Nucleus accumbens (tissue), 56 donors: ENCODE measurements at places on chromosomes 5 and 9.

GRCh38 chr5:84273517-84273883 is 111.2 kb downstream of the EDIL3 start:
- no peak for DNase-seq

GRCh38 chr5:66757219-66757833 is 161.1 kb downstream of the MAST4 start:
- peak; percentile 8 for DNase-seq

DNA sequence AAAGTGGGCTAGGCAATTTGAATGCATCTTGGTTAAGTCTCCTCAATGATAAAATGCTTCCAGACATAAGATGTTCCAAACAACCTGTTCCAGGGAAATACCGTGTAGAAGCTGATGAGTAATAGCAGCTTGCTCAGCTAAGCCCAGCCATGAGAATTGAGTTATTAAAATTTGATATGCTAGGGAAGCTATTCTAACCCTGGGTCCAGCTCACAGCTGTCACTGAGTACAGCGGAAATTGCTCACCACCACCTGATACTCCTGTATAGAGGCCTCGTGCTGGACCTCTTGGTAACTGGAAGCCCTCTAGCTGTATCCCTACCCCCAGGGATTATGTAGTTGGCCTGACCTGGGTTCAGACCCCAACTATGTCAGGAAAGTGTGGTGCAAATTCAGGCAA is 521.3 kb upstream of the TRPC7 start:
- no peak for DNase-seq

GRCh38 chr9:77592476-77592875 is 55.6 kb downstream of the GNA14 start:
- no peak for DNase-seq

- DNase-seq = no peak
These were observed 20.9 kb upstream of the ORM1 start for GRCh38 chr9:114301798-114302565.

DNA sequence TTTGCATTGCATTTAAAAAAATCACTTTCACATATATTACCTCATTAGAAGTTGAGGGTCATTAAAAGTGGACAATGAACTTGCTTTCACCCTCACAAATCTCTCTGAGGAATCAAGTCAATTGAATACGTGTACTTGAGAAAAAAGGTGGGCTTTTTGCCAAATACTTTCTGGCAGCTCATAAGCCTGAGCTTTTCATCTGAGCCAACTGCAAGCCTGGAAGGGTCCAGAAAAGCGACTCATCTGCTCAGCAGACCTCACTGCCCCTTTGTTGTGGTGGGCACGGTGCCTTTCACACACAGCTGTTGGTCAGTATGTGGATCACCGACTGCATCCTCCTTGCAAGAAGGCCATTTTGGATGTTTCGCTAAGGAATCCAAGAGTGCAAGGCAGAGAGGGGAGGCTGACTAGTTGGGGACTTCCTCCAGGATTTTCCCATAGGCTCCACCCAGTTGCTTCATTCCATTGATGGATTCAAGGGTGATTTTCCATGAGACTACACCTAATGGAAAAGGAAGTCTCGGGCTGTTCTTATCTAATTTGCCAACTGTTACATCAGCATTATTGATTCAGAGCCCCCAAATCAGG is 564.7 kb downstream of the PDE4D start:
- DNase-seq = no peak

GRCh38 chr9:36276781-36277181 is 18.5 kb upstream of the GNE start:
- no peak for DNase-seq
